ENCODE measurements at places on chromosomes 5 and 9.
A peak's percentile ranks its signal among the peaks of the same experiment; 100 is the strongest.

- H3K27ac ChIP-seq = peak overlapping the region; percentile 39
- H3K4me1 ChIP-seq = peaks cover 8% of the 10 kb centered on the region
- H3K4me3 ChIP-seq = peak overlapping the region; percentile 26
- H3K36me3 ChIP-seq = peaks cover 23% of the 10 kb centered on the region
- H3K27me3 ChIP-seq = no peaks in the 10 kb centered on the region
Measured at GRCh38 chr5:72895758-72896157, 60.1 kb upstream of the FCHO2 start.

- H3K4me1 ChIP-seq = no peaks in the 10 kb centered on the region
- H3K27ac ChIP-seq = no peak overlapping the region
- H3K4me3 ChIP-seq = no peak overlapping the region
- no peak for DNase-seq
Measured at GRCh38 chr5:174187481-174187880, 142.0 kb downstream of the NSG2 start.

DNA sequence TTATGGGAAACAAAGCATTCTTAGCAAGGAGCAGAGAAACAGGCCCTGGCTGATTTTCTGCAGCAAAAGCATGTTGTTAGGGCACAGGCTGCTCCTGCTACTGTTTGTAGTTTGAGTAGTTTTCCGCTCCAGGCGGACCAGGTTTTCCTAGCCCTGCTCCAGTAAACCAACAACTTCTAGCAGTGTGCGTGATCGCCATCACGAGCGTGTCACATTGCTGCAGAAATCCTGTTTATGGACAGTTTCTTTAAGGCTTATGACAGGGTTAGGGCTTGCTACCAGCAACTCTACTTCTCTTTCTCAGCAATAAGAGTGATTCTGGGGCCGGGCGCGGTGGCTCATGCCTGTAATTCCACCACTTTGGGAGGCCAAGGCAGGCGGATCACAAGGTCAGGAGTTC lies 803.9 kb upstream of the CDH10 start:
- DNase-seq = no peak
- no peaks in the 10 kb centered on the region for H3K27me3 ChIP-seq
- H3K4me3 ChIP-seq = no peak overlapping the region
- no peaks in the 10 kb centered on the region for H3K36me3 ChIP-seq

GRCh38 chr5:100682625-100683024 lies 147.5 kb downstream of the FAM174A start:
- H3K27me3 ChIP-seq = peaks cover 3% of the 10 kb centered on the region
- H3K4me3 ChIP-seq = no peak overlapping the region
- H3K36me3 ChIP-seq = peaks cover 21% of the 10 kb centered on the region
- no peak for DNase-seq
- no peak overlapping the region for H3K27ac ChIP-seq
- H3K4me1 ChIP-seq = no peaks in the 10 kb centered on the region

GRCh38 chr5:58469896-58470295 lies 10.0 kb upstream of the PLK2 start:
- no peaks in the 10 kb centered on the region for H3K36me3 ChIP-seq
- H3K4me1 ChIP-seq = peaks cover 3% of the 10 kb centered on the region
- DNase-seq = no peak
- peaks cover 4% of the 10 kb centered on the region for H3K27me3 ChIP-seq

- peak overlapping the region; percentile 50 for H3K27ac ChIP-seq
- no peaks in the 10 kb centered on the region for H3K36me3 ChIP-seq
- no peak overlapping the region for H3K4me3 ChIP-seq
- H3K4me1 ChIP-seq = peaks cover 2% of the 10 kb centered on the region
Measured at GRCh38 chr9:129480745-129481144, 140.2 kb downstream of the C9orf50 start.

GRCh38 chr9:105187781-105188180 lies 56.7 kb upstream of the SLC44A1 start:
- peaks cover 5% of the 10 kb centered on the region for H3K4me1 ChIP-seq
- peaks cover 25% of the 10 kb centered on the region for H3K27me3 ChIP-seq
- H3K27ac ChIP-seq = no peak overlapping the region
- H3K4me3 ChIP-seq = no peak overlapping the region

GRCh38 chr9:89489548-89490530 lies 8.1 kb downstream of the SEMA4D start:
- peaks cover 94% of the 10 kb centered on the region for H3K4me1 ChIP-seq
- H3K27ac ChIP-seq = peak overlapping the region; percentile 78
- peaks cover 9% of the 10 kb centered on the region for H3K36me3 ChIP-seq
- DNase-seq = no peak
- peak overlapping the region; percentile 56 for H3K4me3 ChIP-seq

GRCh38 chr5:35618304-35618636 lies 607 bp downstream of the SPEF2 start:
- H3K36me3 ChIP-seq = peaks cover 19% of the 10 kb centered on the region
- peaks cover 31% of the 10 kb centered on the region for H3K4me1 ChIP-seq
- H3K27me3 ChIP-seq = peaks cover 2% of the 10 kb centered on the region
- peak overlapping the region; percentile 90 for H3K4me3 ChIP-seq

GRCh38 chr5:97019435-97020117 lies 83.7 kb downstream of the LNPEP start:
- no peaks in the 10 kb centered on the region for H3K27me3 ChIP-seq
- no peak overlapping the region for H3K4me3 ChIP-seq
- peaks cover 30% of the 10 kb centered on the region for H3K4me1 ChIP-seq

GRCh38 chr5:125609011-125609410 lies 814.2 kb upstream of the GRAMD2B start:
- no peak overlapping the region for H3K27ac ChIP-seq
- DNase-seq = no peak
- no peaks in the 10 kb centered on the region for H3K4me1 ChIP-seq
- no peaks in the 10 kb centered on the region for H3K36me3 ChIP-seq

DNA sequence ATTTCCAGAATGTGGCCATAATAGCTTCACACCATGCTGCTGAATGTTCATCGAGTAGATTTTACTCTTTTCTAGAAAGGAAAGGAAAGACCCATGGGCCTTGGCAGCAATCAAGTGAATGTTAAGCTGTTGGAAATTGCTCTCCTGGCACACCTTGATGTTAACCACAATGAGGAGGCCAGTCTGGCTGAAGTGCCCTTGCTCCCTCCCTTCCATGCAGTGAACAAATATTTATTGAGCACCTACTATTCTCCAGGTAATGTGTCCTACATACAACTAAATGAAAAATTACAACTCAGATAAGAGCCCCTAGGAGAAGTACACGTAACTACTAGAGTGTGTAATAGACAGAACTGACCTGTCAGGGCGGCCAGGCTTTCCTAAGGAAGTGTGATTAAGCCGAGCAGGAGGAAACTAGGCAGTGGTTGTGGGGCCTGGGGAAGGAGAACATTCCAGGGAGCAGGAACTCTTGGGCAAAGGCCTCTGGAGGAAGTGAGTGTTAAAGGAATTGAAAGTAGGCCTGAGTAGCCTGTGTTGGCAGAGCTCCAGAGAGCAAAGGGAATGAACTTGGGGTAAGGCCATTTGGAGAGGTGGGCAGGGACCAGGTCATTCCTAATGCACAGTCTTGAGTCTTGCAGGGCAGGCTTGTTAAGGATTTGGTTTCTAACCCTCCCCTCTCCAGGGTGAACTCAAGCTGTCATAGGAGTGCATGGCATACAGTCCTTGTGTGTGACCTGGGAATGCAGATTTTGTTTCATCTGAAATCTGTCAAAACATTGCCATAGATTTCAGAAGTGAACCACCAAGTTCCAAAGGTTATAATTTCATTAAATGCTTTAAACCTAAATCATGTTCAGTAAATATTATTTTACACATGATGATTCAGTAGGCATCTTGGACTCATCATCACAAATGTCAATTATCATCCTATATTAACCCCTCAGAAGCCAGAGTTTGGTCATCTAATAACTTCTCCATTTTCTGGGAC lies 9.0 kb upstream of the ZSWIM6 start:
- no peak overlapping the region for H3K4me3 ChIP-seq

DNA sequence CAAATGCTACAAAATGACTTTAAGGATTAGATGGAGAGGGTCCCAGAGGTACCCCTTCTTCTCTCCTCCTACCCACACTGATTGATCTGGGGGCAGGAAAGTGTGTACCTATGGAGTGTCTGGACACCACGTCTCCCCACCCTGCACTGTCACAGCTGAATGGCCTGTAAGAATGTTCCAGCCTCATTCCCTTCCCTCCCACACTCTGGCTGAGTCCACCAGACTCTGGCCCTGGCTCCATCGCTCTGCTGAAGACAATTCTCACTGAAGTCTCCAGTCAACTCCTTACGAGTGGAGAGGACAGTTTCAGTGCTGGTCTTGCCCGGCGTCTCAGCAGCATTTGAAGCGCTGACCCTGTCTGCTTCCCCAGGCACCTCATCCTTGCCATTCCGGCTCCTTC lies 105.8 kb downstream of the TTLL11 start:
- H3K27me3 ChIP-seq = no peaks in the 10 kb centered on the region
- DNase-seq = no peak
- H3K36me3 ChIP-seq = no peaks in the 10 kb centered on the region
- no peaks in the 10 kb centered on the region for H3K4me1 ChIP-seq
- no peak overlapping the region for H3K4me3 ChIP-seq

DNA sequence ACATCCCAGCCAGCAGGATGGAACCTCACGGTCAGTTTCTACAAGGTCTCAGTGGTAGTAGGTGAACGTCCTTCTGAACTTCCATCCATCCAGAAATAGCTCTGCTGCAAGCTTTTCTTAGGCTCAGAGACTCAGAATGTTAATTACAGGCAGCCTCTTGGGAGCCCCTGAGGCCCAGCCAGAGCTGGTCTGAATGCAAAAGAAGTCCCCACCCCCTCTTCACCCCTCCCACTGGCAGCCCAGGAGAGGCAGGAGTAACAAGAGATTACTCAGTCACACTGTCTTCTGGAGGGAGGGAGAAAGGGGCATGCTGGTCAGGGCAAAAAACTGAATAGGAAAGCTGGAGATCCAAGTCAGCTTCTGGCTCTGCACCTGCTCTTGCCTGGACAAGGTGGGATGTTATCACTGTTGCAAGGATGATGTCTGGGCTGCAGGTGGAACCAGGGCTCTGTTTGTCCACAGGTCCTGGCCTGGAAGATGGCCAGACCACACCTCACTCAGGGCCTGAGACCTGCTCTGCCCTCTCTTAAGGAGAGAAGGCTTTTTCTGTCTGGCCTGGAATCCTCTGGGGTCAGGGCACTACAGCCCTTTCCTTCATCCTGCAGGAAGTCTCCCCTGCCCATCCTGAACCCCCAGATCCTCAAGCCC lies 9.1 kb downstream of the ENHO start:
- no peaks in the 10 kb centered on the region for H3K36me3 ChIP-seq
- no peak overlapping the region for H3K4me3 ChIP-seq
- DNase-seq = no peak
- no peaks in the 10 kb centered on the region for H3K4me1 ChIP-seq
- no peaks in the 10 kb centered on the region for H3K27me3 ChIP-seq

DNA sequence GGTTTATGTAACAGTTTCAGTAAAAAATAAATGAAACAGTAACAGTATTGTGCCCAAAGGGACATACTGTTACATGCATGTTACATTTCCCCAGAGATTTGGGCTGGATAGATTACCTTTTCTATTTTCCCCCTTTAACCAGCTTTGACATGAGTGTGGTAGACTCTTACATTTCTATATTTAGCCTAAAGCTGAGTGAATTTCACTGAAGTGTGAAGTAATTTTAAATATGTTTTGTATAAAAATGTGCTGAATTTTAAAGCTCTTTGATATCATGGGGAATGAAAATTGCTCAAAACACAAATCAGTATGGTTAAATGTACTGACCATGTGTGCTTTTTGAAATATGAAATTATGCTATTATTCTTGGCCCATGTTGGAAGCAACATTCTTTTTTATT lies 122.3 kb upstream of the CDH10 start:
- no peaks in the 10 kb centered on the region for H3K4me1 ChIP-seq
- no peak overlapping the region for H3K27ac ChIP-seq
- no peak for DNase-seq
- H3K4me3 ChIP-seq = no peak overlapping the region
- peaks cover 5% of the 10 kb centered on the region for H3K36me3 ChIP-seq
- H3K27me3 ChIP-seq = no peaks in the 10 kb centered on the region

DNA sequence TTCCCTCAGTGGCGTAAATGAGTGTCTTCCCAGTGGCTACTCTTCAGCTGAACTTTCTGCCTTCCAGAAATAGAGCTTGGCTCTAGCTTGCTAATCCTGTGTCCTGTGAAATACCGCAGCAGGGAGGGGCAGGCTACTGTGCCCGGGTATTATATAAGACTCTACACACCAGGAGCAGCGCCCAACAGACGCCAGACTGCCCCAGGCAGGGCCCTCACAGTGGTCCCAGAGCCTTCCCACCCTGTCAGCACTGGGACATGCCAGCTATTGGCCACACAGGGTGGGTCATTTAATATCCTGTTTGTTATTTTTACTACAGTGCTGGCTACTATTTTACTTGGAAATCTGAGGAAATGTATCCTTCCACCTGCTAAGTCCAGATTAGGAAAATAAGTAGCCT lies 121.0 kb downstream of the FEM1C start:
- no peaks in the 10 kb centered on the region for H3K4me1 ChIP-seq
- no peak for DNase-seq
- H3K27ac ChIP-seq = no peak overlapping the region
- peaks cover 12% of the 10 kb centered on the region for H3K27me3 ChIP-seq
- no peak overlapping the region for H3K4me3 ChIP-seq
- no peaks in the 10 kb centered on the region for H3K36me3 ChIP-seq

GRCh38 chr5:7251132-7251531 lies 144.8 kb upstream of the ADCY2 start:
- H3K36me3 ChIP-seq = no peaks in the 10 kb centered on the region
- H3K27me3 ChIP-seq = no peaks in the 10 kb centered on the region
- no peak for DNase-seq
- H3K27ac ChIP-seq = no peak overlapping the region
- H3K4me1 ChIP-seq = no peaks in the 10 kb centered on the region

DNA sequence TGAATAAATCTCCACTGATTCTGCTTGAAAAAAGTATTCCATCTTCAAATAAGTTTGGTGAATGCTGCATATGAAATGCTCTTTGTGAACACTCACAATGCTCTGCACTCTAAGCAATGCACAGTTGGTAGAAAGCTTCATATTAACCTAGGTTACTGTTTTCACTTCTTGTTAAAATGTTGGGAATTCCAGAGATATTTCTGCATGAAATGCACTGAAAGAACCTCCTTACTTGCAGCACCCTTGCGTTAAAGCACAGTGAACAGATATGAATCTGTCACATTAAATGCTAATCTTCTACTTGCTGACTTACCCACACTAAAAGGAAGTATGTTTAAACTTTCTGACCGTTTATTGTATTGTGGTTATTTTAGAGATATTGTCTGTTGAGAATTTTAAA lies 584.1 kb upstream of the NUDT12 start:
- H3K4me3 ChIP-seq = no peak overlapping the region
- H3K36me3 ChIP-seq = no peaks in the 10 kb centered on the region
- no peaks in the 10 kb centered on the region for H3K4me1 ChIP-seq
- DNase-seq = no peak

GRCh38 chr5:56696900-56697299 lies 118.4 kb upstream of the MAP3K1 start:
- no peak overlapping the region for H3K4me3 ChIP-seq
- DNase-seq = no peak
- no peaks in the 10 kb centered on the region for H3K36me3 ChIP-seq
- H3K27ac ChIP-seq = no peak overlapping the region
- H3K4me1 ChIP-seq = peaks cover 11% of the 10 kb centered on the region
- peaks cover 3% of the 10 kb centered on the region for H3K27me3 ChIP-seq
